ENCODE measurements at places on chromosomes 16 and 17.

- H3K4me3 ChIP-seq = no peak overlapping the region
- H3K36me3 ChIP-seq = peaks cover 73% of the 10 kb centered on the region
- no peaks in the 10 kb centered on the region for H3K4me1 ChIP-seq
- H3K27ac ChIP-seq = no peak overlapping the region
- no peak for DNase-seq
Observed at GRCh38 chr16:88846088-88846487, 10.7 kb downstream of the GALNS start.

DNA sequence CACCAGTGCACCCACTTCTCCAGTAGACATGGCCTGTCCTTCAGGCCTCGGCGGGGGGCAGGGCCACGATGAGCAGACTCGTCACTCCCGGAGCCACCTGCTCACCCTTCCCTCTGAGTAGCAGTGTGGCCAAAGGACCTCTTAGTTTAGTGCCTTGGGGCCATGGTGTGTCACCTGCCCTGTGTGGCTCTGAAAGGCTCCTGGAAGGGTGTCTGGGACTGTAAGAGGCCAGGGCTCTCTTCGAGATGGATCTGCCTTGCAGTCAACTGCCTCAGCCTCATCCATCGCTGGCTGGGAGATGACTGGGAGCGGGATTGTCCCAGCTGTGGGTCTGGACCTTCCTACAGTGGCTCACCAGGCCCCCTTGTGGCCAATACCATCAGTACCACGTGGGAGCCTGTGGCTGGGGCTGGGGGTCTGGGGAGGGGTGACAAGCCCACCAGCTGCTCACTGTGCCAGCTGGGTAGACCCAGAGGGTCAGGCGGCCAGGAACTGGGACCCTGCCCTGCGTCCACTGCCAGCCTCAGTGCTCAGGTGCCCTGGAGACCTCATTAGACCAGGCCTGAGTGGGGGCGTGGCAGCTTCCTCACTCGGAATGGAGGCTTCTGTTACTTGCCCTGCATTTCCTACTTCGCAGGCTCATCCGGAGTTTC lies 133.4 kb downstream of the OR1D5 start:
- no peak overlapping the region for H3K27ac ChIP-seq
- H3K4me3 ChIP-seq = no peak overlapping the region
- H3K4me1 ChIP-seq = peaks cover 12% of the 10 kb centered on the region
- peak; percentile 46 for DNase-seq

GRCh38 chr16:66036184-66036583 lies 330.3 kb upstream of the CDH5 start:
- no peaks in the 10 kb centered on the region for H3K27me3 ChIP-seq
- peaks cover 4% of the 10 kb centered on the region for H3K4me1 ChIP-seq
- no peaks in the 10 kb centered on the region for H3K36me3 ChIP-seq
- DNase-seq = no peak
- H3K4me3 ChIP-seq = no peak overlapping the region

DNA sequence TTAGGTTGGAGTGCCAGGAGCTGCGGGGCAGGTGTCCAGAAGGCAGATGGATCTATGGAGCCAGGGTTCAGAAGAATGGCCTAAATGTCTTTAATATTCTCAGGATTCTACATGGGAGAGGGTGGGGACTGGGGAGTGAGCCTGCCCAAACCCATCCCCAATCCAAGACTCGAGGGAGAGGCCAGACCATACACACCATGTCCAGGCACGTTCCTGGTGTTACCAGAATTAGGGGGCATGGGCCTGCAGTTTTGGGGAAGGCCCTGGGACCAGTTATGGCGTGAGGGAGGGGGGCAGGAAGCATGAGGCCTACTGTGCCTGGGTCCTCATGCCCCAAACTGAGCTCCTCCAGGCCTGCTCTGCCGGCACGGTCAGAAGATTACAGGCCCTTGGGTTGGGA lies 1.9 kb downstream of the TAX1BP3 start:
- no peaks in the 10 kb centered on the region for H3K27me3 ChIP-seq
- H3K4me3 ChIP-seq = no peak overlapping the region
- no peak overlapping the region for H3K27ac ChIP-seq
- no peak for DNase-seq
- H3K4me1 ChIP-seq = peaks cover 52% of the 10 kb centered on the region

DNA sequence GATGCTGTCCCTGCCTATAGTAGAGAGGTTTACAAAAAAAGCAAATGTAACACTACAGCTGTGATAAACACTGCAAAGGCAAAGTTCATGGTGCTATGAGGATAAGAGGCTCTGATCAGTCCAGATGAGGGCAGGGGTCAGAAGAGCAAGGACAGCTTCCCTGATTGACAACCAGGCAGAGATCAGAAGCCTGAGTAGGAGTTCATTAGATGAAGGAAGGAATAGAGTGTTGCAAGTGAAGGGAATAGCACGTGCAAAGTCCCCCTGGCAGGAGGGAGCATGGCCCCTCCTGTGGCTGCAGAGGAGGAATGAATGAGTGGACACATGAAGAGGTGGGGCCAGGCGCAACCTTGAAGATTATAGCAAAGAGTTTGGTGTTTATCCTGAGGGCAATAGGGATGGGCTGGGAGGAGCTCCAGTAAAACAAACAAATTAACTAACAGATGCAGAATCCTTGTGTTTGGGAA lies 208.4 kb upstream of the IRX5 start:
- H3K4me1 ChIP-seq = no peaks in the 10 kb centered on the region
- DNase-seq = no peak
- no peak overlapping the region for H3K4me3 ChIP-seq
- no peaks in the 10 kb centered on the region for H3K27me3 ChIP-seq
- no peaks in the 10 kb centered on the region for H3K36me3 ChIP-seq

DNA sequence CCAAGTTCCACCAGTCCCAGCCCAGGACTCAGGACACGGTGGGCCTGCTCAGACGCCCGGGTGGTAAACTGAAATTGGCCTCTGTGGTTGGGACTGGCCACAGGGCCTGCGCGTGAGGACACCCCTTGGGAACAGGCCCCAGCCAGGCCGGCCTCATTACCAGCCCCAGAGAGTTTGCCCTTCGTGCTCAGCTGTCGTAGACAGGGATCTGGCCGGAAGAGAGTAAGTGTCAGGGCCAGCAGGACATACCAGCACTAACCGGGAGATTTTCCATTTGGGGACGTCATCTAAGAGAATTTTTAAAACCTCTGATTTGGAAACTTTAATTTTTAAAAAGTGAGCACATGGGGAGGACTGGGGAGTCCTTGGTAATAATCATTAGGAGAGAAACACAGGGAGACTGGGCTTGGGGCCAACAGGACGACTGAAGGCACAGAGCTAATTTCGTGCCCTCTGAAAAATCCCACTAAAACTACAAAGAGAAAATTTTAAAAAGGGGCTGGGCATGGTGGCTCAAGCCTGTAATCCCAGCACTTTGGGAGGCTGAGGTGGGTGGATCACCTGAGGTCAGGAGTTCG lies 2.4 kb upstream of the RBFOX3 start:
- H3K4me1 ChIP-seq = peaks cover 31% of the 10 kb centered on the region
- no peak overlapping the region for H3K27ac ChIP-seq
- H3K27me3 ChIP-seq = peaks cover 34% of the 10 kb centered on the region
- DNase-seq = no peak
- H3K4me3 ChIP-seq = no peak overlapping the region

DNA sequence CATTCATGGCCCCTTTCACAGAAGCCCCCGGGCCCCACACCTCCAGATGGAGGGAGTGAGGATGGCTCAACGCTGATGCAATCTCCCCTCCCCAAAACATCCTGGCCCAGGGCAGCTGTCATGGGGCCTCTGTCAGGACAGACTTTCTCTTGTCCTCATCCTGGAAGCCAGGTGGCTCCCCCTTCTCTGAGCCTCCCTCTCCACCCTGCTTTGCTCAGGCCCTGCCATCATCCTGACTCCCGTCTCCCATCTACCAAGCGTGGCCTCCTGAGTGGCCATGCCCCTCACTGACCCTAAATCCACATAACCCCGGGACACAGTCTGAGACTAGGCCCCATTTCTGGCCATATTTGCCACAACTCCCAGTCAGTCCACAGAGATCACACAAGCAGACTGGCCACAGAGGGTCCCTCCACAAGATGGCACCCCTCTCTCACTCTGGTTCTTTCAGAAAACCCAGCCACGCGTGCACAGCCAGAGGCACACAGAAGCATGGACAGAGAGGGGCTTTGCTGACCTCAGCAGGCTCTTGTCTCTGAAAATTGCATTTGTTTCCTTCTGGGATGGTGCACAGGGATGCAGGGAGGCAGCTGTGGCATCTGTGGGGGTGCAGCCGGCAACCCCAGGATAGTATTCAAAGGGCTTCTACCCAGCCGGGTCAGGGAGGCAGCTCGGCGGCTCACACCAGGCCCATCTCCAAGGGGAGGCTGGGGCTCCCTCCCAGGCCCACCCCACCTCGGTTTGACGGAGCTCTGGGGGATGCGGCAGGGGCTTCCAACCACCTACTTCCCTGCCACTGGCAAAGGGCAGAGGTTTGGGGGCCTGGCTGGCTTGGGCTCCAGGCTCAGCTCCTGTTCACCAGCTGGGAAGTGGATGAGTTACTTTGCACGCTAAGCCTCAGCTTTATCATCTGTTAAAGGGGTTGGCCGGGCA lies 16.9 kb downstream of the DOC2B start:
- DNase-seq = peak; percentile 71
- H3K27ac ChIP-seq = no peak overlapping the region
- H3K4me3 ChIP-seq = no peak overlapping the region

GRCh38 chr16:66130296-66130905 lies 236.1 kb upstream of the CDH5 start:
- H3K36me3 ChIP-seq = no peaks in the 10 kb centered on the region
- H3K4me1 ChIP-seq = peaks cover 14% of the 10 kb centered on the region
- H3K27me3 ChIP-seq = no peaks in the 10 kb centered on the region
- H3K27ac ChIP-seq = no peak overlapping the region
- DNase-seq = no peak
- H3K4me3 ChIP-seq = no peak overlapping the region

- DNase-seq = no peak
- H3K27me3 ChIP-seq = peaks cover 2% of the 10 kb centered on the region
- no peak overlapping the region for H3K4me3 ChIP-seq
- no peak overlapping the region for H3K27ac ChIP-seq
- peaks cover 19% of the 10 kb centered on the region for H3K4me1 ChIP-seq
Observed at GRCh38 chr16:361872-362701, 8.3 kb downstream of the MRPL28 start.

GRCh38 chr17:10579270-10579669 lies 29.8 kb upstream of the MYH2 start:
- no peaks in the 10 kb centered on the region for H3K4me1 ChIP-seq
- H3K27ac ChIP-seq = no peak overlapping the region
- H3K36me3 ChIP-seq = no peaks in the 10 kb centered on the region
- no peaks in the 10 kb centered on the region for H3K27me3 ChIP-seq
- no peak overlapping the region for H3K4me3 ChIP-seq

GRCh38 chr16:75086281-75086680 lies 30.3 kb downstream of the LDHD start:
- DNase-seq = no peak
- no peaks in the 10 kb centered on the region for H3K36me3 ChIP-seq
- H3K4me3 ChIP-seq = no peak overlapping the region

GRCh38 chr17:64218066-64218465 lies 45.0 kb downstream of the TEX2 start:
- peaks cover 8% of the 10 kb centered on the region for H3K36me3 ChIP-seq
- peaks cover 21% of the 10 kb centered on the region for H3K4me1 ChIP-seq
- no peaks in the 10 kb centered on the region for H3K27me3 ChIP-seq
- no peak for DNase-seq
- H3K27ac ChIP-seq = no peak overlapping the region

DNA sequence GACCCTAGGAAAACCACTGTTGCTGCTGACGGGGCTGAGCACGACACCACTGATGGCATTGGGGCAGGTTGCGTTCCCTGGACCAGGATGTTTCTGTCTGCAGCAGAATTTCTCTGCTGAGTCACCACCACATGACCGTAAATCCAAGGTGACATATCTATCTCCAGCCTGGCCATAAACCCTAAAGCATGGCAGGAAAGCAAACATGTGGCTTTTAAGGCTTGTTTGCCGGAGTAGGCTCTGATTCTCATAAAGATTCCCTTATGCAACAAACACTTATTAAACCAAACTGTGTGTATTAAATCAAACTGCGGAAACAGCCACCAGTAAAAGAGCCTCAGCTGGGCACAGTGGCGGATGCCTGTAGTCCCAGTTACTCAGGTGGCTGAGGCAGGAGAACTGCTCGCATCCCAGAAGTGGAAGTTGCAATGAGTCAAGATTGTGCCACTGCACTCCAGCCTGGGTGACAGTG lies 17.3 kb downstream of the MPHOSPH6 start:
- DNase-seq = no peak
- peaks cover 5% of the 10 kb centered on the region for H3K36me3 ChIP-seq
- no peak overlapping the region for H3K27ac ChIP-seq
- no peak overlapping the region for H3K4me3 ChIP-seq

DNA sequence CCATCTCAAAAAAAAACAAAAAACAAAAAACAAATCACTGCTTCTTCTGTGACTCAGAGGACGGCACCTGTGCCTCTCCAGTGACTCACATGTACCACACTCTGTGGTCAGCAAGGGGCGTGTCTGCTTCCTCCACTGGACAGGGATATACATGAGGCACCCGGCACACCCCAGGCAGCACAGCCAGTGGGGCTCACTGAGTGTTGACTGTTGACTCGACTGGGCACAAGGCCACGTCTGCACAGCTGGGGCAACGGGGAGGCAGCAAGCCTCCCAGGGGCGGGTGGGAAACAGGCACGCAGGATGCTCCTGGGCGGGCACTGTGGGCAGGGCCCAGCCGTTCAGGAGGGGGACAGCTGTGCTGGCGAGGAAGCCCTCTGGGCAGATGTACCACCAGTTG lies 64.1 kb downstream of the TIMM22 start:
- H3K27me3 ChIP-seq = no peaks in the 10 kb centered on the region
- H3K4me1 ChIP-seq = peaks cover 8% of the 10 kb centered on the region
- H3K36me3 ChIP-seq = peaks cover 63% of the 10 kb centered on the region
- DNase-seq = no peak
- no peak overlapping the region for H3K4me3 ChIP-seq

GRCh38 chr17:45114117-45114932 lies 18.0 kb downstream of the PLCD3 start:
- H3K27me3 ChIP-seq = no peaks in the 10 kb centered on the region
- H3K27ac ChIP-seq = no peak overlapping the region
- peaks cover 47% of the 10 kb centered on the region for H3K4me1 ChIP-seq
- H3K36me3 ChIP-seq = peaks cover 66% of the 10 kb centered on the region

DNA sequence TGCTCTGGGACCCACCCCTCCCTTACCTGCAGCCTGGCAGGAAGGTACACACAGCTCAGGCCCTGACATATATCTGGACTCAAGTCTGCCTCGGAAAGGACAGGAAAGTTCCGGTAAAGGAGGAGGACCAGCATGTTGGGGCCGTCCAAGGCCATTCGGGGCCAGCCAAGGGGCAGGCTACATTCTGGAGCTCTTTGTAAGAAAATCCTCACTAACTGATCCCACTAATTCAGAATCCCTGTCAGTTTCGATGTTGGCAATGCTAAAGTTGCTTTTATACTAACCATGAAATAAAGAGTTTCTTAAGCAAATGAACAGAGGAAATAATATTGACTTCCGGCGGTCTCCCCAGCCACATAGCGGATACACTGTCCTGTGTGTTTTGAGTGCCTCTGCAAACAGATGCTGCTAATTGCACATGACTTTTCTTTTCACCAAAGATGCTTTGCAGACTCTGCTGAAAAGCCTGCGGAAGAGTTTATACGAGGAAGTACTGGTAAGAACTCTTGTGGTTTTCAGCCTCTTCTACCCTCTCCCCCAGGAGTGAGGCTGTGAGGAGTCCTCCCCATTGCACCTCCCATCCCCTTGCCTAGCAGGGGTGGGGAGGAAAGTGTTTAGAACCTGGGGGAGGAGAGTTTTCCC lies 54.8 kb downstream of the PLXDC1 start:
- H3K4me1 ChIP-seq = peaks cover 29% of the 10 kb centered on the region
- no peak for DNase-seq
- H3K4me3 ChIP-seq = no peak overlapping the region
- H3K27ac ChIP-seq = no peak overlapping the region

Data from spinal cord (tissue), 10 donors.